ENCODE measurements at places on chromosomes 2 and 18.

GRCh38 chr2:235493402-235493774, 455 bp upstream of the AGAP1 start:
- no peak for DNase-seq

GRCh38 chr2:121476684-121477083, 54.0 kb upstream of the RNU4ATAC start:
- DNase-seq = no peak

- no peak for DNase-seq
These were observed 143.3 kb downstream of the C1D start for GRCh38 chr2:67919490-67919889.

DNA sequence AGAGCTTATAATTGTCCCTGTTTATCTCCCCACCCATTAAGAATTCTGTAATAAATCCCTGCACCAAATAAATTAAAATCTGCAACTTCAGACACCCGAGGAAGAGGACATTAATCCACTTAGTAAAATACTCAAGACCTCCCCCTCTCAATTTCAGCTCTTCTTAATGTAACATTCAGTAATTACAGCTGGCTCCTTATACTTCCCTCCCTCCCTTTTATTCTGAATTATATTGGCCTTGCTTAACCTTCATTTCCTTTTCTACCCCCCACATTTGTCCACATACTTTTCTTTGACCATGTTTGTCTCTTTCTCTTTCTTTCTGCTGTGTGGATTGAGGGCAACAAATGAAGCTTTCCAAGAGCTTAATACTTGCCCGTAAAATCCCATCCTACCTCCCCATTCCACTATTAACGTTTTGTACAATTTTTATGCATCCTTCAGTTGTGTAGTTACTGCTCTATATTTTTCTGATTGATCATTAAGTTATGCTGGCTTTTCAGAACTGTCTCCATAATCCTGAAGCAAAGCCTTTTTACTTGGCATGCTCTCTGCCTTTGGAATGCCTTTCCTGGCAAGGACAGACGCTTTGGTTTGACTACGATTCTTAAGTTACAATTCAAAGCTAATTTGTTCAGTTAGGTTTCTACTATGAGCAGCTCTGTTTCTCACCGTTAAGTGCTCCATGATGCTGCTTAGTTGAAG, 580.1 kb downstream of the ZEB2 start:
- no peak for DNase-seq

DNA sequence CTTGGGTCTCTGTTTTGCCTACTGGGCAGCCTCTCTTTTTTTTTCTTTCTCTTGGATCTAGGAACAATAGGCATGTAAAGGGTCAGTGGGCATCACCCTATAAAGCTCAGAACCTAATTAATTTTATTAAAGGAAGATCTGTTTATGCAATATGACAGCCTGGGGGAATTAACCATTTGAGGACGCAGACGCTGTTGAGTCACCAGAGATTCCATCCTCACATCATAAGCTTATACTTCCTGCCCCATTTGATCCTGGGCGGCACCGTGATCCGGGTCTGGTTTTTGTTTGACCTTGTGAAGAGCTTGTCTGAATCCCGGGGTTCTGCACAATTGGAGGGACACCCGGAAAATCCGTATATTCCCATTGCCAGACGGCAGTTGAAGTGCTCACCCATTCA, 16.8 kb upstream of the BCL11A start:
- DNase-seq = no peak

DNA sequence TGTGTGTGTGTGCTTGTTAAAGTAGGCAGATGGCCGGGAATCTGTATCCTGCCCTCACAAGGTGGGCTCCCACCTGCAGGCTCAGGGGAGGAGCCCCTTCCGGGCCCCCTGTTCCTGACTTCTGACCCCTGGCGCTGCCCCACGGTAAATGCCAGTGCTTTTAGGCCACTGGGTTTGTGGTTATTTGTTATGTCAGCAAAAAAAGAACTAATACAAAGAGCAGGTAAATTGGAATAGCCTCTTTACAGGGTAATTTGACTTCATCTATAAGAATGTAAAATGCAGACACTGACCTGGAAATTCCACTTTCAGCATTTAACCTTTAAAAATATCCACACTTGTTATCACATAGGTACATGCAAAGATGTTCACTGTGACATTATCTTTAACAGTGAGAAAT, 44.2 kb downstream of the RTP5 start:
- no peak for DNase-seq

DNA sequence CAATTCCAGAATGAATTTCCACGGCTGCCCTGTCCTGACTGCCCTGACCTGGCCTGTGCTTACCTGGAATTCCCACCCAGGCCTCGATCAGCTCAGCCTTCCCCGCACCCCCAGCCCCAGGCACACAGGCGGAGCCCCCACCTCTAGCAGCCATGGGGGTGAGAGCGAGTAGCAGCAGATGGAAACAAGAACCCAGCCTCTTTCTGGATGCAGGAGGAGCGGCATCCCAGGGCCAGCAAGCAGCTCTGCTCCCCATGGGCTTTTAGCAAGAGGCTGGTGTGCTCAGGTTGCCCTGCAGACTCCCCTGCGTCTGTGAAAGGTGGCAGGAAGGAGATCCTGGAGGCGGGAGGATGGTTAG, 101.8 kb downstream of the TPO start:
- DNase-seq = no peak

DNA sequence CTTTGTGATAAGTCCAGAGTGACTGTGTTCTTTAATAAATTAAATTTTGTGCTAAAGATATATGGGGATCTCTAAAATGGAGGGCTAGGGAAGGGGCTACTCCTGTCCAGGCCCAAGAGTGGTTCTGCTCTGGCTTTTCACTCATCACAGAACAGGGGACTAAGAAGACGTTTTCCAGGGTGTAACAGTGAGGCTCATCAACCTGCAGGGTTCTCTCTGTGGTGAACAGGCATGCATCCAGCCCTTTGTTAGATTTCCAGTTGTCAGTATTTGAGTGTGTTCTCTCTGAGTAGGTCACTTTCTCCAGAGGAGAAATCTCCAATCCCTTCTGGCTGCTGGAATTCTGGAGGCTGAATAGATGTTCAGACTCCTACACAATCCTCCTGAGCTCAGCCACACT, 408.9 kb downstream of the PLCL1 start:
- no peak for DNase-seq

Data from activated gamma-delta T cell treated with Interleukin-2 at 50 U/mL for 16 hours (primary cell).